NCI-H2029 (cell line): ENCODE measurements at places on chromosomes 6 and 20.

DNA sequence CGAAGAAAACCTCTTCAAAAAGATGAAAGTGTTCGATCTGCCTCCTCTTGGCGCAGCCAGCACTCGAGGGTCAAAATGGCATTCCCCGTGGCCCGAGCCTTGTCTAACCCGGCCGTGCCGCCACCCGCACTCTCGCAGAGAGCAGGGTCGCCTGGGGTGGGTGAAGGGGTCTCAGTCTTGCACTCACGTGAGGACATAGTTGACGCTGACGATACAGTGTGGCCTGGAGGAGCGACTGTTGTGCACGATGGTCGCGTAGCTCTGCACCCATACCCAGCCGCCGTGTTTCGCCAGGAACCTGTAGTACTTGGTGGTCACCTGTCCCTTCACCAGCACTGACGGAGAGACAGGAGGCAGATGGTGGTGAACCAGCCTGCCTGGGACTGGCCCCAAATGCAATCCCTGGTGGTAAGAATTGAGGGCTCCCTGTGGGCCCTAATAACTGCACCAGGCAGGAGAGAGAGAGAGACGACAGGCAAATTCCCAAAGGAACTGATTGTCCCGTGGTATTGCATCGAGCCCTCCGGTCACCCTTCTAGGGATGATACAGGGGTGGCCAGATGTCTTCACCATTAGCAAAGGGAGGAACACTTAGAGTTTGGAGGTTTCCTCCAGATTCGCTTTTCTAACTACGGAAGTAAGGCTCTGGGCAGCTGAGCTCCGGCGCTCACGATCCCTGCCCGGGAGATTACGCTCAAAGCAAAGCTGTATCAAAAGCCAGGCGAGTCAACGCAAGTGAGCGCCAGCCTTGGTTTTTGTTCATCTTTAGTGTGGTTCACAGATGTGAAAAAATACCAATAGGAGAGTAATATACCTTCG, 17.4 kb downstream of the SIM1 start:
- DNase-seq = no peak

DNA sequence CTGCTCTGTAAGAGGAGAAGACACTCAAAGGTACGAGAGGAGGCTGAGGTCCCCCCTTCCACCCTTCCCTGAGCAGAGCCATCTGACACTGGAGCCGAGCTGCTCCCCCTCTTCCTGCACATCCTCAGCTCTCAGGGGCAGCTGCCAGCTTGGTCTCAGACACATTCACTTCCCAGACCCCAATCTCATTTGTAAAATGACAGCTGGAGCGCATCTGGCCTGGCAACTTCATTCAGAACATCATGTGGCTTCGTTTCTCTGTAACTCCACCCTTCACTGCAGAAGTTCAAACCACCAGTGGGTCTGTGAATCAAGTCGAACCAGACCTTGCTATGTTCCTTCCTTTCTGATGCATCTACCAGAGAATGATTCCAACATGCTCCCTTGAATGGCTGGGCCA, 145.6 kb upstream of the CDH4 start:
- DNase-seq = no peak

GRCh38 chr6:11284996-11285395, 52.5 kb upstream of the NEDD9 start:
- no peak for DNase-seq

DNA sequence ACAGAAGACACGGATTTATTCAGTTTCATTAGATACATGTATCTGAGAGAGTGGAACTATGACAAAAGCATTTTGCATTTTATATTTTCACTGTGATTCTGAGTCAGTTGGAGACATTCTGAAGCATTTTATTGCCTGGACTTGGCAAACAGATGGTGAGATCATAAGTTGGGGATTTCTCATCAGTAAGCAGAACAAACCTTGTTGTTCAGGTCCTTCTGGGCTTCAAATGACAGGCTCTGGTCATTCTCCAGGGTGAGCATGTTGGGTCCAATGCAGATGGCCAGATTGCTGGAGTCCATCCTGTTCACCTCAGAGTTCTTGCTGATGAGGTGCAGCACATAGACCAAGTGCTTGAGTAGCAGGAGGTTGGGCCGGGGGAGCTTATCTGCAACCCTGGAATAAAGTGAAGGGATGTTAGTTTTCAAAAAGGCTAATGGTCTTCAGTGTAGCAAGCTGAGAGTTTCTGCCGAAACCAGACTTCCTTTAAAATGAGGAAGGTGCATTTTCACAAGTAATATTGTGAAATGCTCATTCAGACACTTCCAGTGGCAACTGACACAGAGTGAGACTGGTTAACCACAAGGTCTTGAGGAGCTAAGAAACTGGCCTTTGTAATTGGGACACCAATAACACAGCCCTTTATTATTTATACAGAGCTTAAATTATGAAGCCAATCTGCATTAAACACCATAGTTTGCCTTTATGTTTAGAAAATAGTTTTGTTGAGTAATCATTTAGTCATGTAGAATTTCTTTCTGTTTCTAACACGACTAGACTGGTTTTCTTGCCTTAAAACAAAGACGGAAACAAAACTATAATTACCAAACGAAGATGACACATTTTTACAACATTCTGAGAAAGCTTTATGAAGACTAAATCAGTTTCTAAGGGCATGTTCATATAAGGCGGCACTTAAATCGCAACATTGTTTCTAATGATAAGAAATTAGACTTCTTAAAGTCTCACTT, 5.6 kb downstream of the TAGAP start:
- DNase-seq = no peak

- DNase-seq = no peak
Measured at GRCh38 chr6:170165085-170165470, 125.8 kb downstream of the DLL1 start.

GRCh38 chr6:90500458-90500857, 86.4 kb downstream of the MAP3K7 start:
- no peak for DNase-seq

GRCh38 chr20:48120120-48120519, 334.8 kb upstream of the SULF2 start:
- DNase-seq = no peak

GRCh38 chr6:53795340-53795701, 516 bp downstream of the LRRC1 start:
- no peak for DNase-seq

DNA sequence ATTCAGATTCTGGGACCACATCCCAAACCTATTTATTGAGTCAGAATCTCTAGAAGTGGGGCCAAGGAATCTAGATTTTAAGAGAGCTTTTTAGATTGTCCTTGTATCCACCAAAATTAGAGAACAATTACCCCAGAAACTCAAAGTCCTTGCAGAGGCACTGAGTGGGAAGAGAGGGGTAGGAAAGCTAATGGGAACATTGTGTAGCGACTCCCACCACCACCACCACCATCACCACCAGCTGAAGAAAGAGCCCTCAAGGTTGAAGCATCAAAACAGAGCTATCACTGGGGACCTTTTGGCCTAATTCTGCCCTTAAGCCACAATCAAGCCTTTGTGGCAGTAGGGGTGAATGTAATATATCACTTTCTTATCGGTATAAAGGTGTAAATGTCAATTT, 39.0 kb upstream of the SLC32A1 start:
- DNase-seq = no peak
